ENCODE measurements at places on chromosomes 16 and 17.

- no peak for DNase-seq
These were observed 6.8 kb downstream of the KCNH6 start for GRCh38 chr17:63529711-63530556.

DNA sequence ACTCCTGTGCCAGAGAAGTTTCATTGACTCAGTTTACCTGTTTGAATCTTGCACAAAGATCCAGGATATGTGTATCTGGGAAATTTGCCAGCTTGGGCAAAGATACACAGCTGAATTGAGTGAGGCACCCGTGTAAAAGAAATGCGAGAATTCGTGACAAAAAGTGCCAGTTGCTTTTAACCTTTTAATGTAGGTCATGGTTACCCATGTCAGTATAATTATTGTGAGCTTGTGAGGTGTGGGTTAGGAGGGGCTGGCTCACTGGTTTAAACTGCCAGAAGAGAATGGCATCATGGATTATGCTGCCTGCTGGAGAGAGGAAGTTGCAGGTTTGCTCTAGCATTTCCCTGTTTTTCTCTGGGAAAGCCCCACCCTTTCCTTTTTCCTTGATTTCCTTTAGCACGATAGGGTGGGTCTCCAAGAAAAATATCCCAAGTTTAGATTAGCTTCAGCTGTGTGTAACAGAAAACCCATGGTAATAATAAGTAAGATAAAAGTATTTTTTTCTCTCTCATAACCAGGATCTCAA lies 24.8 kb upstream of the NDRG4 start:
- DNase-seq: no peak

GRCh38 chr17:34958438-34958837 lies 2.8 kb downstream of the CCT6B start:
- DNase-seq: no peak

GRCh38 chr17:78072961-78073360 lies 55.6 kb downstream of the TMC6 start:
- no peak for DNase-seq

DNA sequence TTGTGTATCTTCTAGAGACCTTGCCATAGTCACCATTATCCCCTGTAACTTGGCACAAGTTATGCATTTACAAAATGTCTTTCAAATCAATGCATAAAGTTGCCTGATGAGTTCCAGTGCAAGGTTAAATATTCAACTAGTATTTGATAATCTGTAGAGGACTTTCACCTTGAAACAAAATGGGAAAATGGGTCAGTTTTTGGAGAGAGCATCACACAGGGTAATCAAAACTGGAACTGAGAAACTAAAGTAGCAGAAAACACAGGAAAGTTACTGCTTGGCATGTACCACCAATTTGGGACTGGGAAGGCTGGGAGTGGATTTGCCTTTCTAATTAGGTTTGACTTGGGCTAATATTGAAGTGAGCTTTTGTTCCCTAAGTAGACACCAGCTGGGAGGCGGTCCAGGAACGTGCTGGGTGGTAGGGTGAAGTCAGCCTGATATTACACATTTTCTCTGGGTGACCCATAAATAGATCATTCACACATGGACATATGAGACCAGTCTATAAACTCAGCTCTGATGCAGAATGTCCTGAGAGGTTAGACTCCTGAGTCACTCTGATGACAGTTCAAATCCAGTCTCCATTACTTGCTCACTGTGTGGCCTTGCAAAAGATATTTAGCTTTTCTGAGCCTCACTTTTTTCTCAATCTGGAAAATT lies 152.3 kb downstream of the PCTP start:
- DNase-seq: no peak

DNA sequence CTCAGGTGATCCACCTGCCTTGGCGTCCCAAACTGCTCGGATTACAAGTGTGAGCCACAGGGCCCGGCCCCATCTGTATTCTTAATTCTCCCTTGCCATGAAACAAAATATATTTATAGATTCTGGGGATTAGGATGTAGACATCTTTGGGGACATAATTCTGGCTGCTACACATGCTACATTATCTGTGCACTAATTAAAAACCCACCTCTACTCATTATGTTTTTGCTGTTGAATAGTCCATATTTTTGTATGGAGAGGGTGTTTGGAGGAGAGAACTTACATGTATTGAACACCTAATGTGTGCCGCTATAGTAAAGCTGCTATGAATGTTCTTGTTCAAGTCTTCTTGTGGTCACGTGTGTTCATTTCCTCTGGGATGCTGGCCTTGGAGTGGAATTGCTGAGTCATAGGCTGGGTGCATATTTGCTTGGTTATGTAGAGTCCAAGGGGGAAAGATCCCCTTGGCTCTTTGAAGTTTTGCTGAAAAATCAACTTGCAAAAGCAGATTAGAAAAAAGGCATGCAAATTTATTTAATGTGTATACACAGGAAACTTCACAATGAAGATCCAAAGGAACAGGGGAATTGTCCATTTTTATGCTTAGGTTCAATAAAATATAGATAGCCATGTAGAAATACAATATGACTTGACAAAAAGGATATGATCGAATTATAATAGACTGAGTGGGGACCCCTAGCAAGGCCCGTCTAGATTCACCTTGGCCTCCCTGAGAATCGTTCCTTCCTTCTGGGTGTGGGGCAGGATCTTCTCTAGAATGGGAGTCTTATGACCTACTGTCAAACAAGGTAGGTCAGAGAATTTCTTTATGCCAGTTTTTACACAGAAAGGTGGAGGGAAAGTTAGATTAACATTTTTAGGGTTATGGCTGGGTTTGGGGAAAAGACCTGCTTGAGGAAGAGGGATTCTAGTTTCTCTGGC lies 42.1 kb upstream of the GPRC5B start:
- DNase-seq: no peak

GRCh38 chr17:82931699-82932517 lies 92.1 kb upstream of the ZNF750 start:
- no peak for DNase-seq

GRCh38 chr16:56109205-56109604 lies 82.1 kb upstream of the GNAO1 start:
- DNase-seq: no peak

DNA sequence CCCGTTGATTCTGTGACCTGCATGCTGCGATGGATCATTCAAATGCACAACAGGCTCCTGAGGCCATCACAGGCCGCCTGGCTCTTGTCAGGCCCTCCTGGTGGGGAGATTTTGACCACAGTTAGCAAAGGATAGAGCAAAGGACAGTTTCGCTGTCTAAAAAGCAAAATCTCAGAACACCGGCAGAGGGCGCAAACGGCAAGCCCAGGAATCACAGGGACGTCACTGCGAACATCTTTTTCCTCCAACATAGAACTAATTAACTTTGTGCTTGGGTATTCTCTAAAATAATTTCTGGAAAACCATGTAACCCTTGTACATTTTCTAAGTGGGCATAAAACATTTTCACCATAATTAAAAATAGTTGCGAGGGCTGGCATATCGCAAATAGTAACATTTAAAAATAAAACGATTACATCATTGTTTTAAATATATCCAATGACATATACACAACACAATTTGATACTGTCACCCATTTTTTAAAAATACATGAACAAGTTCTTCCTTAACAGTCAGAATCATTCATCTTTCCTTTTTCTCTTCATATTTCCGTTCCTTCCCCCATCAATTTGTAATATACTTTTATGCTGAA lies 19.7 kb upstream of the SLC47A1 start:
- peak; percentile 45 for DNase-seq

DNA sequence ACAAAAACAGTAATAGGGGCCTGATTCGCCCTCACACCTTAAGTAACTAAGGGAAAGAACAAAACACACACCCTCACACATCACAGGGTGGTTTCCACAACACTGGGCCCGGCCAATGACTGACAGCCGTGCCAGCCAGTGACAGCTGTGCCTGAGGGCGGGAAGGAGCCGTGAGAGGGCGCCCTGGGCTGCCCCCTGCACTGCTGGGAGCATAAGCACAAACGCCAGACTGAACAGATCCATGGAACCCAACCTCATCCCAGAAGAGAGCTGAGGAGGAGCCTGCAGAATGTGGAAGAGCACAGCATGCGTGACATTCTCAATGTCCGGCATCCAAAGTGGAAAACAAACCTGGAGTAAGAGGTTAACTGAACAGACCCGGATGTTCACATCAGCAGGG lies 16.0 kb downstream of the CSNK1D start:
- peak; percentile 62 for DNase-seq

- no peak for DNase-seq
These were observed 42.2 kb downstream of the VAC14 start for GRCh38 chr16:70758786-70759185.

GRCh38 chr17:71430281-71430680 lies 690.5 kb upstream of the SOX9 start:
- DNase-seq: no peak

Measured in stimulated activated CD4-positive, alpha-beta T cell treated with anti-CD3 and anti-CD28 coated beads, Interleukin-15, amount 100 ng/mL, for 1 hour (primary cell).